ENCODE measurements at places on chromosomes 5 and 9.
A peak's percentile ranks its signal among the peaks of the same experiment; 100 is the strongest.

DNA sequence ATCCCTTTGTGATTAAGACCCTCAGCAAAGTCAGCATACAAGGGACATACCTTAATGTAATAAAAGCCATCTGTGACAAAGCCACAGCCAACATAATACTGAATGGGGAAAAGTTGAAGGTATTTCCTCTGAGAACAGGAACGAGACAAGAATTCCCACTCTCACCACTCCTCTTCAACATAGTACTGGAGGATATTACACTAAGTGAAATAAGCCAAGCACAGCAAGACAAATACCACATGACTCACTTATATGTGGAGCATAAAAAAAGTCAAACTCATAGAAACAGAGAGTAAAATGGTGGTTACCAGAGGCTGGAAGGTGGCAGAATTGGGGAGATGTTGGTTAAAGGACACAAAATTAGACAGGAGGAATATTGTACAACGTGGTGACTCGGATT lies 118.1 kb upstream of the NFIL3 start:
- no peak for DNase-seq

DNA sequence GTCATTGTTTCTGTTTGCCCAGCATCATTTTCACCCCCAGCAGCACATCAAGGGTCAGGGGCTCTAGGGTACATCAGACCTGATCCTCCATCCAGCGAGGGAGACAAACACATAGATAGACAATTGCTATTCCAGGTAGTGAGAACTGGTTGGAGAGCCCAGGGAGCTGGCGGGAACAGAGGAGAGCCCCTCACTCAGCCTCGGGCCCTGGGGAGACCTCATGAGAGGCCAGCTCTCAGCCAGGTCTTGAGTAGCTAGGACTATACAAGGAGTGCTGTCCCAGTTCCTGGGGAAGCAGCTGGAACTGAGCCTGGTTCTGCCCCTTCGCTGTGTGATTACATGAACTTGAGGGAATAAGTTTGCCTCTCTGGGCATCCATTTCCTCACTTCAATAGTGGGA lies 80.3 kb downstream of the HRH2 start:
- DNase-seq = no peak

DNA sequence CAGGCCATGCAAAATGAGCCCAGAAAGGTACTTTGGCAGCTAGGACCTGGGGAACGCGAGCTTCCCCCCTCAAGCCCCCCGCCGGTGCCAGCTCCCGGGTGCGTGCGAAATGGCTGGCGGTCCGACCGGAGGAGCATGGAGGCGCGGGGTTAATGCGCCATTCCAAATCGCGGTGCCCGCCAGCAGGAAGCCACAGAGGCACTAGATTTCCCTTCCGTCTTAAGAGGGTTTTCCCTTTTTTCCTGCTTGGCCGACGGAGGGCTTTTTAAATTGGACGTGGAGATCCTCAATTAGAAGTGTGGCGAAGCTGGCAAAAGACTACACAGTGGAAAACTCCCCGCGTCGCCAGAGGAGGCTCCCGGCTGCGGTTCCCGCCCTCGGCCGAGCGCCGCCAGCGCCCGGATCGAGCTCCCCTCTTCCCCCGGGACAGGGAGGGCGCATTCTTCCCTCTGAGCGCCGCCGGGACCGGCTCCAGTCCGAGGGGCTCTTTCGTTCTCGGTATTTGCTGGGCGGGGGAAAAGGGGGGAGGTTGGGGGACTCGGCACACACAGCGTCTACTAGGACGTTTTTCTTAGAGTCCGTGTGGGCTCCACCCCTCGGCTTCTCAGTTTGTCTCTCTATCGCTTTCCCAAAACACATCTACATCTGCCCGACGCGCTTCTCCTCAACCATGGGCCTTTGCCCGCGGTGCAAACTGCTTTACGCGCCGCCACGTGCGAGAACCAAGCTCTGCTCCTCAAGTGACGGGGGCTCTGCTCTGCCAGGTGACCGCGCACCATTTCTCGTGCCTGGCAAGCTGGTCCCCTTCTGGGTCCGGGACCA lies 3.0 kb downstream of the GDNF start:
- DNase-seq = no peak

DNA sequence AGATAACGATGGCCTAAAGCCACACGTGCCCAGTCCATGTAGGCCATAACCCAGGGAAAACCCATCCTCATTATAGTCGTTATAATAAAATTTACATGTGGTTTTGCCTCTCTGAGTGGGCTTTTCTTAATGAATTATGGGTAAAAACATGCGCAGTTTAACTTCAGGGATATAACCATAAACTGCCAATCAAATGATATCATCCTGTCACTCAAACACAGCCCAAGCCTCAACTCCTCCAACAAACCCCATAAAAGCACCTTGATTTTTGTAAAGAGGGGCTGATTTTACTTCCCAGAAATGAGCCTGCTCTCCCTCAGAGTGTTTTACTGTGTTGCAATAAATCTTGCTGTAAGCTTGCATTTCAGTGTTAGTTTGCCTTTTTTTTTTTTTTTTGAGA lies 15.8 kb upstream of the SETX start:
- DNase-seq = no peak

DNA sequence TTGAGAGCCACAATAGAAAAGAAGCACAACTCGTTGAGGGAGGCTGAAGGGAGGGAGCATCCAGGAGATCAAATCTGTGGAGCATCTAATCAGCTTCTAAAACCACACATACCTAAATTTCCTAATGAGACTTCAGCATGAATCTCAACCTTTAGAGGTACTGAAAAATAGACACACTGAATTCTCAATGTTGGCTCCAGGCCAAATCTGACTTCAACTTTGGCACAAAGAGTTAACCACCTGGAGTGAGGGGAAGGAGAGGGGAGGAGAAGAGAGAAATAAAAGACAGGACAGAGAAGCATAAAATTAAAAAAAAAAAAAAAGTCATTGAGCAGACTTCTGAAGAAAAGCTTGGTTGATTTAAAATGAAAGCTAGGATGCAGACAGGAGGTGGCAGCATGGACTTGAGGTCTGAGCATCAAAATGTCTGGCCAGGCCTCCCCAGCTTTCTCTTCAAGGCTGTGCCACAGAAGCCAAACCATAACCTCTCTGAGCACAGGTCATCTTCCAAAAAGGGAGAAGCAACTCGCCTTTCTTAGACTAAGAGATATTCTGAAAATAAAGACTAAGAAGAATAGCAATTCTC lies 205.6 kb downstream of the DENND1A start:
- DNase-seq = no peak

DNA sequence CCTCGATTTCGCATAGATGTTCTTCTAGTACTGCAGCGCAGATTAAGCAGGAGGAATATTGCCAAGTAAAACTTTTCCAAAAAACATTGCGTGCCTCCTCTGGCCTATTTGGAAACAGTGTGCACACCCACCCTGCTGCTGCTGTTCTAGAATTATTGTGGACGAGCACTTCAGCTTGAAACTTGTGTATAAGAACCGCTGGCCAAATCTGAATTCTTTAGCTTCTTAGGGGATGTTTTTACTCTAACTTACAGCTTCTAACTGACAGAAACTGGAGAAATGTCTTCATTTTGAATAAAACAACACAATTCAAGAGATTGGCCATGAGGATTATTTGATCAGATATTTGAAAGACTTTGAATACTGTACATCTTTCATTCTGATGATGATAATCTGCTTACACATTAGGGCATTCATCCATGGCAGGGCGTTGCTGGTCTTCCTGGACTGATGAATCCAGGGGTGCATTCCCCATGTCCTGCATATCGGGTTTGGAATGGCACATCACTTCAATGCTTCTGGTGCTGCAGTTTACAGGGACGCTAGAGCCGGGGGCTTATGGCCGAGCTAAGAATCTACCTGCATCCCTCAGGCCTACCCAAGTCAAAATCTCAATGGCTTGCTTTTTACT lies 6.5 kb downstream of the ADAMTS16 start:
- DNase-seq = no peak

- DNase-seq = peak; percentile 24
These were observed 126.6 kb upstream of the IL12B start for GRCh38 chr5:159456722-159457465.

GRCh38 chr5:90446961-90447360 lies 27.6 kb downstream of the MBLAC2 start:
- DNase-seq = no peak

DNA sequence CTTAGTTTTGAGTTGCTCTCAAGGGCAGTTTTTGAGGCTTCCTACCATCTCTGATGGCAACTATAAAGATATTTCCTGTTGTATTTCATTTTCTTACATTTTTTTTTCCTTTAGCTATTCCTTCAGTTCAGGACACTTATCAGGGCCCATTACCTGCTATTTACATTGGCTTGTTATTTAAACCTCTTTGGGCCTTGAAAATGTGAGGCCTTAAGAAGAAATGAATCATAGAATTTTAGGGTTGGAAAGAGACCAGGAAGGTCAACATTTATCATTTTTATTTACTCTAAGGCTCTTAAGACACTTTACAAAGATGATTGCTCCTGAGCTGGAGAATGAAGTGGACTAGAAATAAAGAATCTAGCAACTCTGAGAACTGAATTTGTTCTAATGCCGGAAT lies 335.2 kb downstream of the DTWD2 start:
- DNase-seq = no peak
